ENCODE measurements at places on chromosomes 13 and 19.

- no peak for DNase-seq
Observed at GRCh38 chr19:29271341-29271740, 58.4 kb upstream of the UQCRFS1 start.

GRCh38 chr13:90933097-90933826, 414.2 kb upstream of the MIR17HG start:
- no peak for DNase-seq

- DNase-seq = no peak
Observed at GRCh38 chr13:74064805-74065312, 69.3 kb downstream of the KLF12 start.

- no peak for DNase-seq
Observed at GRCh38 chr13:95106562-95106961, 194.7 kb downstream of the ABCC4 start.

DNA sequence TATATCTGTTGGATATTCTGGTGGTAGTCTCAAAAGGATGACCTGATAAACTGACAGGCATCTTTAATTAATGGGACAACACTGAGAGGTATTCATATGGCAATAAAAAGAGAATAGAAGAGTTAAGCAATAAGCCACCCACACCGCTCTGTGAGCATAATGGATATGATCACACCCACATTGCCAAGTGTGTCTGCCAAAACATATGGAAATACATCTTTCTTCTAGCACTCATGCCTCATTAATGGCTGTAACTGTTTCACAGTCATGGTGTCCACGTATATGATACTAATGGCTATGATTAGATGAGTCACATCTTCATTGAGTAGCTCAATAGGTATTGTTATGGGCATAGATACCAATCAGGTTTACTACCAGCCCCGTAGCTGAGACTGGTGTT, 13.1 kb downstream of the IGFL3 start:
- DNase-seq = no peak

DNA sequence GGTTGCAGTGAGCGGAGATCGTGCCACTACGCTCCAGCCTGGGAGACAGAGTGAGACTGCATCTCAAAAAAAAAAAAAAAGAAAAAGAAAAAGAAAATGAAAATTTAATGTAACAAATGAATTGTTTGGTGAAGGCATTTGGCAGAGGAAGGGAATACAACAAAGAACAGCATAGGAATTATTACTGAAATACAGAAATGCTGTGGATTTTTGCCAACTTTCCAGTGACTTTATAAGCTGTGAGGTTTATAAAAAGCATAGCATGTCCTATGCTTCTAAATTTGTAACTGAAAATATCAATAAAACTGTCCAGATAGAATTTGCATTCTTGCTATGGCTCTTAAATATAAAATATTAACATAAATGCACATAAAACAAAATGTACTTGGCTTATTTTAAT, 112.9 kb upstream of the IRS2 start:
- DNase-seq = no peak

DNA sequence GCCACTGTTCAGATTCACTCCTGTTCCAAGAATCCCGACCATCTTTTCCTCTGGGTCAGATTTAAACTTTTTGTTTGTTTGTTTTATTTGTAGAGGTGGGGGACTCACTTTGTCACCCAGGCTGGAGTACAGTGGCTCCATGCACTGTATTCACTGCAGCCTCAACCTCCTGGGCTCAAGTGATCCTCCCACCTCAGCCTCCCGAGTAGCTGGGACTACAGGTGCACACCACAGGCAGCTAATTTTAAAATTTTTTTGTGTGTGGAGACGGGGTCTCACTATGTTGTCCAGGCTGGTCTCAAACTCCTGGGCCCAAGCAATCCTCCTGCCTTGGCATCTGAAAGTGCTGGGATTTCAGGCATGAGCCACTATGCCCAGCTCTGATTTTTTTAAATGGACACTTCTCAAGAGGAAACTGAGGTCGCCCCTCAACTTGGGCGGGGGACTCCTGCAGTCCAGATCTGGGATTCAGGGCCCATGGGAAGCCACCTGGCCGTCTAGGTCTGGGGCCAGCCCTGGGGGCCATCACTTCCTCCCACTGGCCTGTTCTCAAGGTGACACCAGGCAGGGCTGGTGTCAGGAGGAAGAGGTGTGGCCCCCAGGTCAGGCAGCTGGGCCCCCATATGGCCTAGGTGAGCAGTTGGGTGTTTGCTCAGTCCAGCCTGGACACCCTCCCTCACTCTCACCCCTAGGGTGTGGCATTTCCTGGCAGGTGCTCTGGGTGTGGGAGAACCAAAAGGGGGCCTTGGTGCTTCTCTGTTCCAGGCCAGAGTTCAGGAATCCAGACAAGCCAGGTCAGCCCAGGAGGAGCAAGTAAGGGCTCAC, 1.3 kb downstream of the B3GNT3 start:
- no peak for DNase-seq

Data from stimulated activated CD8-positive, alpha-beta memory T cell treated with anti-CD3 and anti-CD28 coated beads, Interleukin-12 subunit alpha, Interleukin-12 subunit beta, amount 100 ng/mL, for 4 hours (primary cell).